ENCODE measurements at places on chromosomes 6 and 20.
A peak's percentile ranks its signal among the peaks of the same experiment; 100 is the strongest.

DNA sequence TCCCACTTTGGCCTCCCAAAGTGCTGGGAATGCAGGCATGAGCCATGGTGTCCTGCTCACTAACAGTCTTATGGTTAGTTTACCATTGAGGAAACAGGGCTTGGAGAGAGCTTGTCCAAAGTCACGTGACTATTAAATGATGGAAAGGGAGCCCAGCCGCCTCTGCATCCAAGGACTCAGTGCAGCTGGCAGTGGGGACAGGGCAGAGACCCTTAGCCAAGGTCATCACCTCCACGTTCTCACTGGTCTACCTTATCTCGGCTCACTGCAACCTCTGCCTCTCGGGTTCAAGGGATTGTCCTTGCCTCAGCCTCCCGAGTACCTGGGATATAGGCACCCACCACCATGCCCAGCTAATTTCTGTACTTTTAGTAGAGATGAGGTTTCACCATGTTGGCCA lies 109.3 kb downstream of the SLC23A2 start:
- no peak for DNase-seq

- DNase-seq: no peak
Observed at GRCh38 chr20:58597249-58597891, 53.7 kb upstream of the STX16 start.

DNA sequence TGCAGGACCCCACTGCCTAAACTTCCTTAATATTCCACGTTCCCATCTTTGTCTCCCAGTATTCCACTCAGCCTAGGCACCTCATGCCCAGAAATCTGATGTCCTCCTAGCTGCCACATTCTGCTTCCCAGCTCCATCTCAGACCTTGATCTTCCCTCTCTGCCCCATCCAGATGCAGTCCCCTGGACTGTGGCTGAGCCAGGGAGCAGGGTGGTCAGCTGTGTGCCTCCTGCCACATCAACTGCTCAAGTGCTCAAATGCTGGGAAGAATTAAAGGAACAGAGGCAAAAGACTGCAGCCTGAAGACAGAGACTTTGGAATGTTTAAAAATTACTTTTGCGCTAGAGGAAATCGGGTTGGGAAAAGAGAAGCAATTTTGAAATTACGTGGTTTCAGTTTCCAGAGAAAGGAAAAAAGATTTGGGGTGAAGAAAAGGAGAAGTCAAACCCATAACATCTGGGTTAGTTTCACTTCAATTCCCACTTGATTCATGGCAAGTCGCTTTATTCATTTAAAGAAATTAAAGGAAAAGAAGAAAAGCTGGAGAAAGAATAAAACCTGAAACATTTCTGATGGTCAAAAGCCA lies 704.8 kb downstream of the PTPRT start:
- DNase-seq: no peak

DNA sequence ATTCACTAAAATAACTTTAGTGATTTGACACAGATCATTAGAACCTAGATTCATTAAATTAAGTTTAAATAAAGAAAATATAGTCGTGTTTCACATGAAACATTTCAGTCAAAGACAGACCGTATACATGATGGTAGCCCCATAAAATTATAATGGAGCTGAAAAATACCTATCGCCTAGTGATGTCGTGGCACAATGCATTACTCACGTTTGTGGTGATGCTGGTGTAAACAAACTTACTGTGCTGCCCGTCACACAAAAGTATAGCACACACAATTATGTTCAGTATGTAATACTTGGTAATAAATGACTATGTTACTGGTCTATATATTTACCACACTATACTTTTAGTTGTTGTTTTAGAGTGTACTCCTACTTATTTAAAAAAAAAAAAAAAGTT lies 17.3 kb downstream of the DST start:
- no peak for DNase-seq

- DNase-seq: no peak
Observed at GRCh38 chr20:9930142-9930541, 91.3 kb upstream of the PAK5 start.

- DNase-seq: no peak
Observed at GRCh38 chr6:151240791-151241642, 1.2 kb downstream of the AKAP12 start.

- peak; percentile 30 for DNase-seq
Observed at GRCh38 chr20:58650181-58650775, 805 bp upstream of the STX16 start.

- DNase-seq: peak; percentile 19
Observed at GRCh38 chr20:63739130-63740069, at the start of gene SLC2A4RG. TSS of gene SLC2A4RG (plus strand) at chr20:63739776. CDS start at chr20:63739913, 137 bp downstream.

DNA sequence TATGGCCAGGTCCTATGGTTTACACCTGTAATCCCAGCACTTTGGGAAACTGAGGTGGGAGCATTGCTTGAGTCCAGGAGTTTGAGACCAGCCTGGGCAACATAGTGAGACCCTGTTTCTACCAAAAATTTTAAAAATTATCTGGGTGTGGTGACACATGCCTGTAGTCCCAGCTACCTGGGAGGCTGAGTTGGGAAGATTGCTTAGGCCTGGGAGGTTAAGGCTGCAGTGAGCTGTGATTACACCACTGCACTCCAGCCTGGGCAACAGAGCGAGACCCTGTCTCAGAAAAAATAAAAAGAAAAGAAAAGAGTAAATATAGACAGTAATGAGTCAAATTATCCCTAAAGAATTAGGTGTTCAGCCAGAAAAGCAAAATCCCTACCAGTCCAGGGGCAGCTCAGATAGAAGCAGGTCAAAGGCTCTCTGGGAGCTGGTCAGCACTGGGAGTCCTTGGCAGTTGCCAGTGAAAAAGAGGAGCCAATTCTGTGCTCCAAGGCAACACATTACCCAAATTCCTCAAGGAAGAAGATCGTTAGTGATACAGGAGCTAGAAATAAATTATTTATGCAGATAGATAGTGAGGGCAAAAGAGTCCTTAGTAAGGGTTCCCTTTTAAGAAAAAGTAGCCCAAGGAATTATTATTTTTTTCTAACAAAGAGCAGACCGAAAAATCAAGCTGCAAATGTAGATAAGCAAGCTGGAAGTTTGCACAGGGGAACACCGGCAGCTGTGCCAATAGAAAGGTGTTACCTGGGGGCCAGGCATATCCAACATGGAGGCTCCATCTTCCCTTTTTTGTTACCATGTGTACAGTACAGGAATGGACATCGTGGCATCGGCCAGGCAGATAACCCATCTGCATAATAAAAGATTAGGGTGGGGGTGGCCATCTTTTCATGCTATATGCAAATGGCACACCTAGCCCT lies 31.4 kb upstream of the SEC63 start:
- no peak for DNase-seq

- no peak for DNase-seq
Observed at GRCh38 chr6:54252496-54252895, 55.7 kb upstream of the TINAG start.

DNA sequence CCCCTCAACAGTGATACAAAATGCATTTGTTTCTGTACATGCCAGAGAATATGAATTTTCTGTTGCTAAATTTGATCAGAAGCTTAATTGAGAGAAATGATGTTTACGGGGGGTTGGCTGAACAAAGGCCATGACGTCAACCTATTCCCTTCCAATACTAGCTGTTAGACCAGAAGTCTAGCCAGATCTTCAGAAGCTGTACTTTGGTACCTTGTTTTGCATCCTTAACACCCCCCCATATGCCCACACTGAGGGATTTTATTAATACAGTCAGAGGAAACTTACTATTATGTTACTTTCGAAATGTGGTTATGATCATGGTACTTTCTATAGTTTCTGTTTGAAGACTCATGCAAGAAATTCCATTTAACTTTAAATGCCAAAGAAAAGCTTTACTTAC lies 3.1 kb downstream of the NCOA7 start:
- no peak for DNase-seq

- DNase-seq: peak; percentile 34
Observed at GRCh38 chr6:135498185-135498841, 773 bp upstream of the AHI1 start.
